ENCODE measurements at places on chromosomes 12 and 14.

DNA sequence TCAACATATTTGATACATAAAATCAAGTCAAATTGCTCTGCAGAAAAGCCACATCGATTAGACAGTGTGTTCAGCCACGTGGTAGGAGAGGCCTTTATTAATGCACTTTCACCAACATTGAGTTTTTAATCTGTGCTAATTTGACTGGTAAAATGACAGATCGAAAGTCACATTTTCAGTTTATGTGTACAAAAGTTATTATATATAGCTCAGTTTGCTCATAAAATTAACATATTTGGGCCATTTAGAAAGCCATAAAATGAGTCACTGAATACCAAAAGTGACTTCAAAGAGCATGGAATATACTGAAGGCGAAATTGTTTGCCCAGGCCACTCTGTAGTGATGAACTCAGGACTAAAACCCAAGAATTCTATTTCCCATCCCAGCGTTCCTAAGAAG, 26.0 kb downstream of the C12orf42 start:
- DNase-seq = no peak

GRCh38 chr14:105882626-105883025, 356.2 kb downstream of the TMEM121 start:
- peak; percentile 53 for DNase-seq

- DNase-seq = no peak
Observed at GRCh38 chr12:128339126-128339520, 72.2 kb downstream of the TMEM132C start.

- DNase-seq = no peak
Observed at GRCh38 chr12:42834062-42834461, 244.5 kb upstream of the PRICKLE1 start.

- no peak for DNase-seq
Observed at GRCh38 chr12:4366090-4366489, 13.4 kb downstream of the FGF23 start.

GRCh38 chr14:44370727-44371126, 136.4 kb downstream of the FSCB start:
- DNase-seq = no peak

DNA sequence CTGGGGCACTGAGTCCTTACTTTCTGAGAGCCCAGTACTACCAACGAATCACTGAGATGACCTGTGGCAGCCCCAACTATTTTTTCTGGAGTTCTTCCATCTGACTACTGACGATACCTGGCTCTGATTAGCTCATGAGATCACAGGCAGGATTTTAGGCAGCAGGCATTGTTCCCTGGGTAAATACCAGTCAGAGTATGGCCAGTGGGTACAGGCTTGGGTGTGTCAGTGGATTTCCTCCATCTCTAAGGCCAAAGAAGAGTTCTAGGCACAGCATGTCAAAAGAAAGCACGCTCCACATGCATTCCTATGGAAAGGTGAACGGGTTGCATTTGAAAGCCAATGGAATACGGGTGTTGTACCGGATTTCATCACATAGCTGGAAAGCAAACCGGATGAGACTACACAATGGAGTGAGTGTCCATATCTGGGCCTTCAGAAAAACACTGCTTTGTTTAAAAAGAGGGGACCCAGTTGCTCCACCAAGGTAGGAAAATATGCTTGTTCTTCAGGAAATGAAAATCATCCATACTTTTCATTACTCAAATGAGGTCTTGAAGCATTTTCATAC, 55.0 kb downstream of the PAX9 start:
- no peak for DNase-seq

GRCh38 chr14:105421723-105422615, 2.3 kb downstream of the MTA1 start:
- no peak for DNase-seq

GRCh38 chr12:75665216-75665615, 153.8 kb upstream of the KRR1 start:
- no peak for DNase-seq

DNA sequence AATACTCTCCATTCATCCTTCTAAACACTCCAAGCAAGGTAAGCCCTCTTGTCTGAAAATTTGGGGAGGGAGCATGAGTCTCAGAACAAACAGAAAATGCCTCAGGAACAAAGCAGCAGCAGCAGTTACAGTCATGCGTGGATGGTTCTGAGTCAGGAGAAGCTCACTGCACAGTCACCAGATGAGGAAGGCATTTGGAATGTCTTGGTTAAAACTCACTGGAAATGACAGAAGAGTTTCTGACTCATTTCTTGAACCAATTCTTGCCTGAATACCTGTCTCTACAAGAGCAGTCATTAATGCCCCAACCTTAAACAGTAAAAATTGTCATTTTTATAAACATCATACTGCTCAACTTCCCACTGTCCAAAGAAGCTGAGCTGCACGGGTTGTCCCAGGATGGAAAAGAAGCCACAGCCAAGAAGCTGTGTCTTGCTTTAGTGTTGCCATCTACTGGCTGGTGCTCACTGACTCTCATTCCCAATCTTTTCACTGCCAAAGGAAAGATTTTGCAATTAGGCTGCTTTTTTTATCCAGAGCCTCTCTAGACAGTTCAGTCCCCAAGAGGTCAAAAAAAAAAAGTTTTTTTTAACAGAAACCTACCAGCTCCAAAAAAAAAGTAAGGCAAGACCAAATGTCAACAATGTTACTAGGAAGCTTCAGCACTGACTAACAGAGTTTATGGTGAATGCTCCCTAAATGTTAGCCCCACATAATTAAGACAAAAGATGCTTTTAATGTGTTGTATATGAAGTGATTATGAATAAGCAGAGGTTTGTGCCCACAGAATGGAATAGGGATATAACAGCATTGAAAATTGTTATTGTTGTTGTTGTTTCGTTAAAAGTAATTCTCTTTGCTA, 40.4 kb downstream of the KICS2 start:
- DNase-seq = no peak

GRCh38 chr14:23296012-23296777, 6.5 kb downstream of the PPP1R3E start:
- no peak for DNase-seq

- DNase-seq = no peak
Observed at GRCh38 chr12:115870021-115870420, 407.5 kb downstream of the MED13L start.

- DNase-seq = no peak
Observed at GRCh38 chr12:31298922-31299321, 27.0 kb downstream of the SINHCAF start.

DNA sequence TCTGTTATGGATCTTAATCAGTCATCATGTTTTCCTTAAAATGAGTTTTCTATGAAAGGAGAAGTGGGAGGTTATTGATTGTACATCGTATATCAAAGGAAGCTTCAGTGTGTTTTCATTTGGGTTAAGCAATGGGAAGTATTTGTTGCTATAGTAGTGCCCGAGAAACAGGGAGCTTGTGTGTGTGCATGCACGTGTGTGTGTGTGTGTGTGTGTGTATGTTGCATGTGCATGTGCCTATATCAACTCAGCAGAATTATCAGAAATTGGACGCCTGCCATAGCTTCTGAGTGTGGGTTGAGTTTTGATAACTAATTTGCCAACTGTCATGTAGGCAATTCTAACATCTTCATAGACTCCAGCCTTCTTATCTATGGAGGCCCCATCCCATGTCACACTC, 246.1 kb upstream of the CRY1 start:
- no peak for DNase-seq

- no peak for DNase-seq
Observed at GRCh38 chr14:44960146-44960545, 1.6 kb downstream of the KLHL28 start.

- peak; percentile 70 for DNase-seq
Observed at GRCh38 chr14:77045238-77046162, 17.0 kb upstream of the IRF2BPL start.

DNA sequence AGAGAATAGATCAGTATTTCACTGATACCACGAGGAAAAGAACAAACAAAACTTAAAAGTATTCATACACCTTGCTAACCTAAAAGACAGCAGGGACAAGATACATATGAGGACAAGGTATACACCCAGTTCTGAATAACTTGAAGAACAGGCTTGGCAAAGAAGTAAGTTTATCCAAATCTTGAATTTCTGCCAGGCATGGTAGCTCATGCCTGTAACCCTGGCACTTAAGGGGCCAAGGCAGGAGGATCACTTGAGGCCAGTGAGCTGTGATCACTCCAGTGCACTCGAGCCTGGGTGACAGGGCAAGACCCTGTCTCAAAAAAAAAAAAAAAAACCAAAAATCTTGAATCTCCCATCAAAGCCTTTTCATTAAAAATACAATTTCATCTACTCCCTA, 25.0 kb downstream of the EIF2S1 start:
- no peak for DNase-seq

DNA sequence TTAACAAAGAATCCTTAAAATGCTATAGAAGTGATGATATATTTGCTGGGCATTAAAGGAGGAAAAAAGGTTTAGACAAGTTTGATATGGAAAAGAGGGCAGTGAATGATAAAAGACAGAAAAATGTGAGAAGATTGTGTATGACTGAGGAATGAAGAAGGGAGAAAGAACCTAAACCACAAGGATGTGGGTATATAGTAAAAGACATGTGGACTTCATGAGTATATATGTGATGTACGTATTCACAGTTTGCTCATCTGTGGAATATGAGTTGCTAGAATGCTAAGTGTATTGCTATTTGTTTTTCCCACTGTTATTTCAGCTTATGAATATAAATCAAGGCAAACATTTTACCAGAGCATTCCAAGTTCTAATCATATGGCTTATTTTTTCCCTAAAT, 2.1 kb upstream of the SLC16A7 start:
- no peak for DNase-seq

DNA sequence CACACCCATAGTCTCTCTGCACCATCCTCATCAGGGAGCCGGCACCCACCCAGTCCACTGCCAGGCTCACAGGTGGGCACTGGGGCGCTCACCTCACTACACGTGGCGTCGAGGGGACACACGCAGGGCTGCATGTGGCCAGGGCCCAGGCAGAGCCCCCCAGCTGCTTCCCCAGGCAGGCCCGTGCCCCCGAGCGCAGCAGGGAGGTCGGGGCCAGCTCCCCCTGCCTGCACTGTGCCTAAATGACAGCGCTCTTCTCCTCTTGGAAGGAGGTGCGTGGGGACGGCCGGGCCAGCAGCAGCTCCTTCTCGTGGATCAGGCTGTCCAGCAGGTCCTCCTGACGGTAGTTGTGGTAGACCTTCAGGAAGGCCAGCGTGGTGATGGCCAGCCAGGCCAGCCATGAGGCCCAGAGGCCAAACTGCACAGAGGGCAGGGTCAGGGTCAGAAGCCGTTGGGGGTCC, 11.3 kb downstream of the TMEM179 start:
- no peak for DNase-seq

GRCh38 chr14:94120667-94121340, 8.6 kb downstream of the IFI27L2 start:
- DNase-seq = peak; percentile 57

- no peak for DNase-seq
Observed at GRCh38 chr12:12016284-12017100, 54.2 kb upstream of the BCL2L14 start.

- no peak for DNase-seq
Observed at GRCh38 chr12:54411391-54412241, 7.5 kb downstream of the ITGA5 start.

DNA sequence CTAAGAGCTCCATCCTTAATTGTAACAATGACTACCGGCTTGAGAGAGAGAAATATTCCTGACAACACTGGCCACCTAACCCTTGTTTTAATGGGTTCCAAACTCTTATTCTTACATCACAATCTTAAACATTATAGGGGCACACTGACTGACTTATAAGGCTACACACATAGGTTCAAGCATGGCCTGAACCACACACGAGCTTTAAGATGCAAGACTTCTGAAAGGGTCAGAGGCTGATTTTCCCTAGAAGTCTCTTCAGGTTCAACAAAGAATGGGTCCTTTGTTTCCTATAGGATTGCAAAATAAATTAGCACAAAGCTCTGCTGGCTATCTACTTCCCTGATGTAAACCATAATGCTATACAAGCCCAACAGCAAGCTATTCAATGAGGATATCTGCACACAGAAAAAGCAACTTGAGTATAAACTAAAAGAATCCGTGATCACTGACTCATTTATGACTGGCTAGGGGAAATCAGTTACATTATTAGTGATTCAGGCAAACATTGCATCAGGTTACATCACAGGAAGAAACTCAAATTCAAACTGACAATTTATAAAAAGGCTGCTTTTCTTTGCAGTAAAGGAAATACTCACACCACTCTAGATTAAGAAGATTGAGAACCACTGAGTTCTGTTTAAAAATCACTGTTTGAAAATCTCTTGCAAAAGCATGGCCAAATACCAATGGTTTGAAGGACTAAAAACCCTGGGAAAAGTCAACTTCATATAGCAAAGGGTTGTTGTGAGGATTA, 8.5 kb downstream of the BTG1 start:
- no peak for DNase-seq

DNA sequence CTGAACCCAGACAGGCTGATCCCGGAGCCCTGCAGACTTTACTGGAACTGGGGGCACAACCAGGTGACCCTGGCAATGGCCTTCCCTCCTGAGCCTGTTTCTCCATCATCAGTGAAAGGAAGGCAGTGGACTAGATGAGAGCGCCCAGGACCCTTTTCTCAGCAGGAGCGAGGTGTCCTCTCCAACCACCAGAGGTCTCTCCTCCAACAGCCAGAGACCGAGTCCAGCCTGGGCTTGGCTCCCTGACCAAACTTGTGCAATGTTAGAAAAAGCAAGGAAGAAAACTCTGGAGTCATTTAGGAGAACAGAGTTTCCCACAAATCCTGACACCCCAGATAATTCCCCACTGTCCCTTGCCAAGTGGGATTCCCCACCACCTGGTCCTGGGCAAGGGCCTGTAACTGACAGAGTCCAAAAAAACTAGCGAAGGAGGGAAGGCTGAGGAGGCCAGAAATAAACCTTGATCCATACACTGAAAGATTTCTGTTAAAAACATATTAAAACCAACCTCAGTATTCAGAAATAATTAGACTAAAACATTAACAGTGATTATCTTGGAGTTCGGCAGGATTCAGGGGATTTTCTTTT, 9.0 kb downstream of the RPS6KL1 start:
- DNase-seq = peak; percentile 83

DNA sequence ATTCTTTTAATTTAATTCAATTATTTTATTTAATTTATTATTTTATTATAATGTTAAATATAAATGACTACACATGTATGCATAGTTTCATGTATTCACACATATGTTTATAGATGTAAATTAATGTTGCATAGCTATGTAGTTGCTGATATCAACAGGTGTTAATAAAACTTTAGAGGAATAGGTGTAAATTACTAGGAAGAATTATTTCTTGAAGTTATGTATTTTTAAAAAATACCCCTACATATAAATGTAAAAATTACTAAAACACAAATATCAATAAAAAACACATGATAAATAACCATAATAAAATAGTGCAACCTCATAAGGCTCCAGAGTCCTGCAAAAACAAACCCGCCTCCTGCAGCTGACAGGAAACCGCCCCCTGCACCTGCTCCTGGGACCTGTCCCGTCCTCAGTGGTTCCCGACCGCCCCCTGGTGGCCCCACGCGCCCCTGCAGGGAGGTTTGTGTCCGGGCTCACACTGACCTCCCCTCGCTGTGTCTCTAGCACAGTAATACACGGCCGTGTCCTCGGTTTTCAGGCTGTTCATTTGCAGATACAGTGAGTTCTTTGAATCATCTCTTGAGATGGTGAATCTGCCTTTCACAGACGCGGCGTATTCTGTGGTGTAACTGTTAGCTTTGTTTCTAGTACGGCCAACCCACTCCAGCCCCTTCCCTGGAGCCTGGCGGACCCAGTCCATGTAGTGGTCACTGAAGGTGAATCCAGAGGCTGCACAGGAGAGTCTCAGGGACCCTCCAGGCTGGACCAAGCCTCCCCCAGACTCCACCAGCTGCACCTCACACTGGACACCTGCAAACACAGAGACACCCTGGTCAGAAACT, 1264.0 kb downstream of the TMEM121 start:
- DNase-seq = no peak
